ENCODE measurements at places on chromosomes 4 and X. TPM values are rescaled to one million over a fixed set of nuclear protein-coding genes. Genes with fewer than 3 reads are reported as not detected.

DNA sequence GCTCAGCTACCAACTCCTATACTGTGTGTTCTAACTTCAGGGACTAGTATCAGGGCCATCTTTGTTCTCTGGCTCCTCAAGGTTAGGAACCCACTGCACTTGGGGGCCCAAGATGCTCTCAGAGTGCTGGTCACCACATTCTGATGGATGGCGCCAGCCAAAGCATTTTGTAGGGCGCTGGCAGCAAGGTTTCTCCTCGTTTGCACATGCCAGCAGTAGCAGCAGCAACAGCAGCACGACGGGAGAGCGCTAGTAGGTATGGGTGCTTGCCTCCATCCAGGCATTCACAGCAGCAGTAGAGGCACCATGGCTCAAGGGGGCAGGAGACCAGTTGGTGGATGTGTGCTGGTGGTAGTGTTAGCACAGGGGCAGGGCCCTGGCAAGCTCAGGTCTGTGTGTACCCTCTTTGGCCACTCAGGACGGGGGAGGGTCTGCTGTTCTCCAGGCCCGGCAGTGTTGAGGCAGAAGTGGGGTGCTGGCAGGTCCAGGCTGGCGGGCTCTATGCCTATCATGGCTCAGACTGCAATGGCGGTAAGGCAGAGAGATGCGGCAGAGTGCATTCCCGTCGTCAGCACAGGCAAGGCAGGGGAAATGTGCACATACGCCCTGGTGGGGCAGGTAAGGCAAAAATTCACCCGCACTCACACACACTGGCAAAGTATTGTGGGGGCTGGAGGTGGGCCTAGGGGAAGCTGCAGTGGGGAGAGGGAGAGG, 56.6 kb downstream of the SERPINA7 start:
- DNase-seq, result no peak

DNA sequence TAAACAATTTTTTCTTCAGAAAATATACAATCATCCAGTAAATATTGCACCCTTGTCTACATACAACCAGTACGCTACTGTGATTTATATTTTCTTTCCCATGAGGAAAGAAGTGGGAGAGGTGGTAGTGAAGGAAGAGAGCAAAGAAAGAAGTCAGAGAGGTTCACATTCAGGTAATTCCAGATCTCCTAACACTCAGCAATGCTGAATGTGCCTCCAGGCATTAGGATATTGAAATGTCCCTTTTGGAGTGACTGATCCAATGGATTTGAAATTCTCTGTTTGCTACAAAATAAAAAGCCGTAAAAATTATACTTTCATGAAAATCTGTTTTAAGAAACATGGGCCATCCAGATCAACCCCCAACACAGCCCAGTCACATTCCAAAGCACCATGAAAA, 211.9 kb upstream of the NR3C2 start:
- DNase-seq, result no peak

GRCh38 chrX:136812286-136812685, 31.6 kb upstream of the ARHGEF6 start:
- no peak for DNase-seq

- no peak for DNase-seq
Measured at GRCh38 chr4:185062606-185063005, 44.3 kb downstream of the HELT start.

DNA sequence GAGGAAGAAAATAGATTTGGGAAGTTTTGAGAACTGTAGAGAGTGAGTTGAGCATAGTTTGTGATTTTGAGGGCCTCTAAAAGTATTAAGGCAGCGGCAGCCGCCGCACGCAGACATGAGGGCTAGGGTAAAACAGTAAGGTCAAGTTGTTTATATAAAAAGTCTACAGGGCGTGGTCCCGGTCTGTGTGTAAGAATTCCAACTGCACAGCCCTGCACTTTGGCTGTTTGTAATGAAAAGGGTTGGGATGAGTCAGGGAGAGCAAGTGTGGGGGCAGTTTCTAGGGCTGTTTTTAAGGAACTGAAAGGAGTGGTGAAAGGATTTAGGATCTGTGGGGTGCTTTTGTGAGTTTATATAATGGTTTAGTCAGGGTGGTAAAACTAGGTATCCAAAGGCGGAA, 55.0 kb downstream of the BEX3 start:
- DNase-seq, result no peak

GRCh38 chr4:48350871-48351270, 9.5 kb downstream of the SLAIN2 start:
- no peak for DNase-seq

DNA sequence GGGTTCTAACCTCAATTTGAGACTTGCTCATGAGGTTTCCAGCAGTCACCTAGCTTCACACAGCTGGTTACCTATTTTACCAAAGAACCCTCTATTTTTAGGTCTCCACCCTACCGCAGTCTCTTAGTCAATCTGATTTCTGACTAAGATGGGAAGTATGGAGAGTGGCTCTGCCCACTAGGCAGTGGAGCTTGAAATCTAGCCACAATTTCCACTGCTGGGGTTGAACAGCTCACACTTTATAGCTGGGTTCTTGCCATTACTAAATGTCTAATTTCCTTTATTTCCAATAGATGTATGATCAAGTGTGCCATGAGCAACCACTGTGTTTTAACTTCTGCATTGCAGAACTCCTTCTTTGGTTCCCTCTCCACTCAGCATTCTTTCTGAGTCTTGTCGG, 43.1 kb downstream of the GASK1B start:
- DNase-seq, result no peak

- DNase-seq, result no peak
Measured at GRCh38 chrX:16977771-16978170, 31.3 kb downstream of the REPS2 start.

DNA sequence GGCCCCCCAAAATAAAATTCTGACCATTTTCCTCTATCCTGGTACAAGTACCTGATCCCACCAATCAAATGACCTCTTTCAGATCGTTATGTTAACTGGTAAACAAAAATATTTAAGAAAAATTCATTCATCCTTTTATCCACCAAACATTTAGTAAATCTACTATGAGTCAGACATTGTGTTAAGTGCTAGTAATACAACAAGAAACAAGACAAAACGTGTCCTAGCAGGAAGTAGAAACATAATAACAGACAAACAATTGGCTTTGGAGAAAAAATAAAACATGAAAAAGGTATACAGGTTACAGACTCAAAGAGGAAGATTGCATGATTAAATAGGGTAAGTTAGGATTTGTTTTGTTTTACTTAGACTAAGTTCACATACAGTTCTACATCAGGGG, 43.7 kb downstream of the ANTXR2 start:
- DNase-seq, result no peak

DNA sequence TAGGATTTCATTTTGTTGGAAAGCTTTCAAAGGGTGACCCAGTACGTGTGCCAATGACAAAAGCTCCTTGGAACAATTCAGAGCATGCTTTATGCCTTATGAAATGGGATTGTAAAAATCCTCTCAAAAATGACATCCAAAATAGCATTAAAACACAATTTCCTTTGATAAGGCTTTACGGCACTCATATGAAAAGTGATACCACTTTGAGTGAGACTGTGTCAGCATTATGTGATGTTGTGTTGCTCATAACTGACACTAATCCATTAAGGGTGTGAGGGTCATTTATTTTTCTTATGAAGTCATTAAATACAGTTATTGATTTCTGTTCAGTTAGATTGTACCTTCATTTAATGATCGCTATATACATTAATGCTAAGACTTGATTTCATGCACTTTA, 250.2 kb downstream of the TENM3 start:
- no peak for DNase-seq

DNA sequence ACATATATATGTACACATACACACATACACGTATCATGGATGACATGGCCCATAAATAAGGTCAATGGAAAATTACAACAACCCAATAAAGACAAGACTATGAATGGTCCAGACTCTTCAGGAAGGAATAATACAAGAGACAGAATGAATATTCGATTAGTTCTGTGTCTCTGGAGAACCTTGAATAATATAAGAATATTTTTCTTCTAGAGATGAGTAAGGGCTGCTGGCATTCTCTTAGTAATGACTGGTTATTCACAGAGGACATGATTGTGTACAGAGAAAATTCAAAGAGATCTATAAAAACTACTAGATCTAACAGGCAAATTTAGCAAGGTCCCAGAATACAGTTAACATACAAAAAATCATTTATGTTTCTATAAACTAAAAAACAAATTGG, 23.3 kb downstream of the SPIN4 start:
- DNase-seq, result no peak

DNA sequence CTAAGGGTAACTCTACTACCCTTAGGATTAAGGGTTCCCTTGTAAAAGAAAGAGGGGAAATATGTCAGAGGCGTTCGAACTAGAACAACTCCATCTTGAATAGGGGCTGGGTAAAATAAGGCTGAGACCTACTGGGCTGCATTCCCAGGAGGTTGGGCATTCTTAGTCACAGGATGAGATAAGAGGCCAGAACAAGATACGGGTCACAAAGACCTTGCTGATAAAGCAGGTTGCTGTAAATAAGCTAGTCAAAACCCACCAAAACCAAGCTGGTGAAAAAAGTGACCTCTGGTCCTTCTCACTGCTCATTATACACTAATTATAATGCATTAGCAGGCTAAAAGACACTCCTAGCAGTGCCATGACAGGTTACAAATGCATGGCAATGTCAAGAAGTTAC, 922.0 kb downstream of the DMD start:
- DNase-seq, result no peak

DNA sequence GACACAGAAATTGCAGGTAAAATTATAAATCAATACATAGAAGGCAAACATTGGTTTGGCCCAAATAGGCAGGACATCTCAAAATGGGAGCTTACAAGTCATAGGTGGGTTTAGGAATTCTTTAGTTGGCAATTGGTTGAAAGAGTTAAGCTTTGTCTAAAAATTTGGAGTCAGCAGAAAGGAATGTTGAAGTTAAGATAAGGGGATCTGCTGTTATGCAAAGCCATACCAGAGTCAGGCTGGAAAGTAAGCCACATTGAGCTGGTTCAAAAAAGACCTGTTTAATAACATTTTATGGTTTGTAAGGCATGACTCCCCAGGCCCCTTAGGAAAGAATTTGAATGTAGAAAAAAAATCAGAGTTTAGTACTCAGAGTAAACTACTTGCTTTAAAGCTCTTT, 92.6 kb downstream of the IL13RA2 start:
- no peak for DNase-seq

GRCh38 chrX:42384956-42385355, 393.0 kb downstream of the PPP1R2C start:
- no peak for DNase-seq

DNA sequence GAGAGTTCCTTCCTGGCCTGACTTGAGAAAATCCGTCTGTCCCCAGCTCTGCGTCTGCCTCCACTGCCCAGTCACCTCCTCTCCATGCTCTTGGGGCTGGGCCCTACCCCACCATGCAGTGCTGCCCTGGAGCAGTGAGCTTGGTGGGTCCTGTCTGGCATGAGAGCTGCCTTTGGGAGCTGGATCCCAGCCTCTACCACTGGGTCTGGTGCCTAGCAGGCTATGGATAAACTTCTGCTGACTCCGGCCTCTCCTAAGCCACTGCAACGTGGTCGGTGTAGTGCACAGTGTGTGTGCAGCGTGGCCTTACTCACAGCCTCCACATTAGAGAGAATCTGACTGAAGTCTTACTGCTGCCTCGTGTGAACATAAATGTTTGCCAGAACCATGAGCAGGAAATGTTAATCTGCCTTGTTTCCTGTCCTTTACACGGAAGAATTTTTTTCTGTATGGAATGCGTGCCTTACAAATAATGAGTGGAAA, 47.6 kb downstream of the HTT start:
- DNase-seq, result no peak

DNA sequence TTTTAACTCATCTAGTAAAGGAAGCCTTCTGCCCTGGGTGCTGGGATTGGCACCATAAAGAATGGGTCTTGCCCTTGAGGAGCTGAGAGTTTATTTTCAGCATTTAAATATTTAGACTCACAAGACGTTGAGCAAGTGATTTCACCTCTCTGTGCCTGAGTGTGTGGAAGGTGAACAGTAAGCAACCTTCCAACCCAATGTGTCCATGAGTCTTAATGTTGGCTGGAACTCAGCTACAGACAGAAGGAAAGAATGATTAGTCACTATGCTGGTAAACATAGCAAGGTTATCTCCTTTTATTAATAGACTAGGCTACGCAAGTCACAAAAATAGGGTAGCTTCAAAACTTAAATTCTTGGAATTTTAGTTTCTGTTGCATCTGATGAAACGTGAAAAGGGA, 277.4 kb upstream of the GATB start:
- DNase-seq, result no peak

- DNase-seq, result no peak
Measured at GRCh38 chr4:136651932-136652331, 880.4 kb downstream of the PCDH18 start.

DNA sequence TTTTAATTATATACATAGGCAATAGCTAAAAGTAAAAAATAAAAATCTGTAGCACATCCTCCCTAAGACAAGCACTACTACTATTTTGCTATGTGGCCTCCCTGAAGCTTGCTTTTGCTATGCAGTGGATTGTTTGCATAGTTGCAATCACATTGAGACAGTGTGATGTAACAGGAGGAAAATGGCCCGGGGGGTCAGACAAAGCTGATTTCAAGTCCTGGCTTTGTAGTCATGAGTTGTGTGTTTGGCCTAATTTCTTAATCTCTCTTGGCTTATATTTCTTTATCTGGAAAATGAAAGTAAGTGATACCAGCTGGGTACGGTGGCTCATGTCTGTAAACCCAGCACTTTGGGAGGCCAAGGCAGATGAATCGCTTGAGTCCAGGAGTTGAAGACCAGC, 166.6 kb downstream of the LHFPL1 start:
- no peak for DNase-seq

- no peak for DNase-seq
Measured at GRCh38 chrX:82842286-82842685, 665.8 kb upstream of the POU3F4 start.

- peak; percentile 5 for DNase-seq
Measured at GRCh38 chrX:111445485-111445884, 33.5 kb upstream of the DCX start.

DNA sequence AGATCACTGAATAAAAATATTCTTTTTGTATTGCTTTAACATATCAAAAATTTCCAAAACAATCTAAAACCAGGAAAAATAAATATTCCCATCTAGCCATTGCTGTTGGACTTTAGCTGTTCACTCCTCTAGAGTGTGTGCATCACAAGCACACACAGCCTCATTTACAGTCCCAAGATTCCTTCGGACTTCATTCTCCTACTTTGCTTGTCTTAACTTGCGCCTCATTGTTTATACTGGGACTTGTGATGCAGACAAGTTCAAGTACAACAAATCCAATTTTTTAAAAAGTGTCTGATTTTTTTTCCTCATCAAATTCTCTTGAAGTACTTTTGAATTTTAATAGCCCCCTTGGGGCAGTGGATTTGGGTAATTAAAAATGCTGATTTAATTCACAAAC, 55.6 kb downstream of the TLL1 start:
- DNase-seq, result no peak

NDNF gene
- 5.9 TPM for total RNA-seq

CLCN3 gene
- total RNA-seq, result 30.6 TPM

TCEAL2 gene
- total RNA-seq, result 6.8 TPM

RPL39 gene
- 3,555 TPM for total RNA-seq

CFP gene
- 11.5 TPM for total RNA-seq

CENPVL2 gene
- not detected for total RNA-seq

HDAC6 gene
- 160 TPM for total RNA-seq

PDLIM3 gene
- total RNA-seq, result 52.8 TPM

NKX6-1 gene
- total RNA-seq, result 0.21 TPM

HMGN5 gene
- total RNA-seq, result 7.5 TPM

LUZP4 gene
- not detected for total RNA-seq

Measured in tibial nerve (tissue), 4 donors.